ENCODE measurements at places on chromosomes 7 and 10. TPM values are rescaled to one million over a fixed set of nuclear protein-coding genes. Genes with fewer than 3 reads are reported as not detected.

The COL1A2 gene
- 21.8 TPM for total RNA-seq

The IKZF1 gene
- total RNA-seq, result not detected

The SLC26A4 gene
- 0.65 TPM for total RNA-seq

The WDR37 gene
- 17.0 TPM for total RNA-seq

The EPO gene
- total RNA-seq, result not detected

The CTBP2 gene
- 62.7 TPM for total RNA-seq

The AMPH gene
- 3.9 TPM for total RNA-seq

The WDR86 gene
- not detected for total RNA-seq

The TUBB8 gene
- total RNA-seq, result not detected

The LDB1 gene
- 24.0 TPM for total RNA-seq

The IL15RA gene
- total RNA-seq, result 10.7 TPM

The SLC29A4 gene
- total RNA-seq, result 2.6 TPM

The ZNF727 gene
- total RNA-seq, result not detected

The PTPRN2 gene
- total RNA-seq, result 0.32 TPM

The ETV1 gene
- total RNA-seq, result 7.8 TPM

The MEIG1 gene
- total RNA-seq, result 0.61 TPM

The EIF3B gene
- total RNA-seq, result 272 TPM

The NCF1 gene
- not detected for total RNA-seq

The CLDN3 gene
- total RNA-seq, result 0.32 TPM
